ENCODE measurements at places on chromosomes 11 and 22.

DNA sequence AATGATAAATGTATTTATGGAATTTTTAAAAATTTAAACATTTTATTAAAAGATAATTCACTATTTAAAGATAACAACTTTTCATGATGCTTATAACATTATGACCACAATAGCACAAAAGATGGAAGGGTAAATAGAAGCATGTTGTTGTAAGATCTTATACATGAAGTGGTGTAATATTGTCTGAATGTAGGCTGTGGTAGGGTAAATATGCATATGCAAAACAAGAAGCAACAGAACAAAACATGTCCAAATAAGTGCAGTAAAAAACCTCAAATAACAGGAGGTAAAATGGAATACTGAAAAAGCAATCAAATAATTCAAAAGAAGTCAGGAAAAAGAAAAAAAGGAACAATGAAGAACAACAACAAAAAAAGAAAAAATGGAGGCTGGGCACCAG lies 56.0 kb downstream of the ADM start:
- DNase-seq = no peak

DNA sequence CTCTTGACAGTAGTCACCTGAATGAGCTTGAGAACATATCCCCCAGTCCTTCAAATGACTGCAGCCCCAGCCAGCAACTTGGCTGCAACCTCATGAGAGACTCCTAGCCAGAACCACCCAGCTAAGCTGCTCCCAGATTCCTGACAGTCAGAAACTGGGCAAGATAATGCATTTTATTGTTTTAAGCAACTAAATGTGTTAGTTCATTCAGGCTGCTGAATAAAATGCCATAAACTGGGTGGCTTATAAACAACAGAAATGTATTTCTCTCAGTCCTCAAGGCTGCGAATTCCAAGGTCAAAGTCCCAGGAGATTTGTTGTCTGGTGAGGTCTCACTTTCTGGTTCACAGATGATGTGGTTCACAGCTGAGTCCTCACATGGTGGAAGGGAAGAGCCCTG lies 5.8 kb upstream of the PAMR1 start:
- DNase-seq = no peak

- DNase-seq = no peak
Observed at GRCh38 chr11:35144806-35145205, 5.8 kb downstream of the CD44 start.

- no peak for DNase-seq
Observed at GRCh38 chr22:42869888-42870480, 12.9 kb upstream of the ARFGAP3 start.
